ENCODE measurements at places on chromosomes 7 and 10.

DNA sequence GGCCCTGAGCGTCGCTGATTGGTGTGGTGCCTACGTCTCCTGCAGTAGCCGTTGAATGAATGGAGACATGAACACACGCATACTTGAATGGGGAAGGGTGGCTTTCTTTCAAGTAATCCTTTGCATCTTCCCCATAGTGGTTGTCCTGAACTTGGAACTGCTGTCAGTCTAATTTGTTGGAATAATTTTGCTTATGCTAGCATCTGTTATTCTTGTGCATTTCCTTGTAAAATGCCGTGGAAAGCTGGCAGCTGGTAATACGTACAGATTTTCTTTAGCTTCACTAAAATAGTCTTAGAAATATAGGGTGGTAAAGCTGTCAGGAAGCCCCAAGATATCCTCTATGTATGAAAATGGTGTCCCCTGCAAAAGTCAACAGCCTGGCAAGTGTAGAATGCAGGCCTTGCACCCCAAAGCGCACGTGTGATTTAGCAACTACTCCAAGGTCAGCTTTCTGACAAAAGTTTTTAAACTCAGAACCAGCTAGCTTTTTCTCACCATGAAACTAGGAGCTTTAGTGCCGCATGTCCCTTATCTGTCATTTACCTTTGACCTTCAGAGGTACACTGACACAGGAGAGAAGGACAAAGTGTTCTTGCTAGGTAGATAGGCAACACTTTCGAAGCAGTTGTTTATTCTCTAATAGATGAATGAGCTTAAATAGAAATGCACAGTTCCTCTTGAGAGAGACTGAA lies 70.8 kb downstream of the RBM33 start:
- no peak for DNase-seq

- no peak for DNase-seq
These were observed 87.2 kb upstream of the DUSP5 start for GRCh38 chr10:110410329-110411046.

GRCh38 chr10:88608780-88609179 lies 22.2 kb downstream of the LIPJ start:
- no peak for DNase-seq

GRCh38 chr7:127252778-127253280 lies at the start of gene GRM8:
TSS of gene GRM8 (minus strand) at chr7:127252941.
- peak; percentile 71 for DNase-seq

GRCh38 chr10:100534726-100535125 lies 1.0 kb upstream of the HIF1AN start:
- no peak for DNase-seq

DNA sequence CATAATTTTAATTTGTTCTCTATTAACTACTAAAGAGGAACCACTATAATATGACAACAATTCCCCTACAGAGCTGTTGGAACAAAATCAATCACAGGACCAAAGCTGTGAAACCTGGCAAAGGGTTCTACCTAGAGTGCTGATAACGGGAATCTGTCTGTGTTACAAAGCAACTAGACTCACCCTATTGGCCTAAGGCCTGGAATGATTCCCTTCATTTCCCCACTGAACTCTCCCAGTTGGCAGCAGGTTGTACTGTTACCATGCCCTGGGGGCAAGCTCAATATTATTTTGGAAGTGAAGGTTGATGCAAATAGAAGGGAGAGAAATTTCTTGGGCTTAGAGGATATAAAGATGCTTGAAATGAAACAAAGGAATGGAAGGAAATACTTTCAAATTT lies 81.8 kb downstream of the SEMA3A start:
- no peak for DNase-seq

DNA sequence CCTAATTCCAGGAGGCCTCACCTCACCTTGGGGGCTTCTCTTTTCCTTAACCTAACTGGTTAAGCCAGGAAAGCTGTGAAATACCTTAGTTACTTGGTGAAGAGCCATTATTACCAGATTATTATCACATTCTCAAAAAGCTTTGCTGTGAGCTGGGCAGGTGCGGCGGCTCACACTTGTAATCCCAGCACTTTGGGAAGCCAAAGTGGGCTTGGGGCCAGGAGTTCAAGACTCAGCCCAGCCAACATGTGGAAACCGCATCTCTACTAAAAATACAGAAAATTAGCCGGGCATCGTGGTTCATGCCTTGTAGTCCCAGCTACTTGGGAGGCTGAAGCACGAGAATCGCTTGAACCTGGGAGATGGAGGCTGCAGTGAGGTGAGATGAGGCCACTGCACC lies 102.4 kb upstream of the KLF6 start:
- DNase-seq: no peak
